Inflammatory macrophage treated with lipopolysaccharide for 4 hours (primary cell): ENCODE measurements at places on chromosomes 1 and 21.
A peak's percentile ranks its signal among the peaks of the same experiment; 100 is the strongest.

DNA sequence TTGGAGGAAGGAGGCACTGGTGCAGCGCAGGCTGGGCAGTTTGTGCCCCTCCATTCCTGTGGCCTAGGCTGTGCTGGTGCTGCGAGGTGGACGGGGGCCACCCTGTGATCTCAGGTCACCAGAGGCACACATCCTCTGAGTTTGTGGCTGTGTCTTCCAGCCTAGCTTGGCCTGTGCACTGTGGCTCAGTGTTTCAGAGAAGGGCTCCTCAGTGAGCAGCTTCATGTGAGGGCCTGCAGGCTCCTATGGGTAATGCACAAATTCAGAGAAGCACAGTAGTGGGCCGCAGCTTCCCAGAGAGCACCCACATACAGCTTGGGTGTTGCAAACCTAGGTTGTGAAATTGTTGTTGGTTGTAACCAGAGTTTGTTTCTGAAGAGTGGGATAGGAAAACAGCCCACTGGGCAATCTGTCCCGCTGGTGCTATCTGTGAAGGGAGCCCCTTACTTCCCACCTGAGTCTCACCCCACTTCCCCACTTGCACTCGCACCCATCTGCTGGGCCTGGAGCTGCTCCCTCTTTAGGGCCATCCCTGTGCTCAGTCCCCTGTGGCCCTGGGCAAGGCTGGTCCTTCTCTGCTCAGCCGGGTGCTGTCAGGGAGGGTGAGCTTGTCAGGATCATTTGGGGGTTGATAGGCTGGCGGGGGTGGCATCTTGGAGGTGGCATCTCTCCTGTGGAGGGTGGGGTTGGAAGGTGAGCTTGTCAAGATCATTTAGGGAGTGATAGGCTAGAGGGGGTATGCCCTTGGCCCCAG lies 30.2 kb downstream of the SNAP47 start:
- DNase-seq = peak; percentile 13

DNA sequence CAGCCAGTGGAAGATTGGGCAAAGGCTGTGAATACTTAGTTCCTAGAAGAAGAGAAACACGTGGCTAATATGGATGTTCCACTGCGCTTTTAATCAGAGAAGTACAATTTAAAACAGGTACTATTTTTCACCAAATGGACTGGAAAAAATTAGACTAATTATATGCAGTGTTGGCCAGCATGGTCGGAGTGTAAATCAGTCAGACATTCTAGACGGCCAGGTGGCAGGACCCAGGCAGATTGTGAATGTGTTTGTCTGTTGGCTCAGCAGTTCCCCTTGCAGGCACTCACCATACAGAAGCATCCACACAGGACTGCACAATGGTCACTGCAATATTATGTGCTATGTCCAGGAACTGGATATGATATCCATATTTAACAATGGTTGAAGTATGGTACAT lies 23.9 kb upstream of the SLC25A34 start:
- no peak for DNase-seq

- DNase-seq = peak; percentile 16
Observed at GRCh38 chr1:116257341-116257767, 115.7 kb upstream of the ATP1A1 start.

GRCh38 chr1:117592155-117592554 lies 13.7 kb upstream of the TENT5C start:
- no peak for DNase-seq
